Activated CD4-positive, alpha-beta T cell treated with anti-CD3 and anti-CD28 coated beads, Interleukin-2, amount 10 ng/mL, durations not matched to agents 7 days and 5 days (primary cell): ENCODE measurements at places on chromosomes 2 and 18.

- peaks cover 17% of the 10 kb centered on the region for H3K27me3 ChIP-seq
- H3K27ac ChIP-seq = no peak overlapping the region
- H3K36me3 ChIP-seq = peaks cover 11% of the 10 kb centered on the region
- H3K4me1 ChIP-seq = peaks cover 30% of the 10 kb centered on the region
- no peak overlapping the region for H3K4me3 ChIP-seq
Observed at GRCh38 chr18:35578481-35578880, 3.1 kb upstream of the GALNT1 start.

DNA sequence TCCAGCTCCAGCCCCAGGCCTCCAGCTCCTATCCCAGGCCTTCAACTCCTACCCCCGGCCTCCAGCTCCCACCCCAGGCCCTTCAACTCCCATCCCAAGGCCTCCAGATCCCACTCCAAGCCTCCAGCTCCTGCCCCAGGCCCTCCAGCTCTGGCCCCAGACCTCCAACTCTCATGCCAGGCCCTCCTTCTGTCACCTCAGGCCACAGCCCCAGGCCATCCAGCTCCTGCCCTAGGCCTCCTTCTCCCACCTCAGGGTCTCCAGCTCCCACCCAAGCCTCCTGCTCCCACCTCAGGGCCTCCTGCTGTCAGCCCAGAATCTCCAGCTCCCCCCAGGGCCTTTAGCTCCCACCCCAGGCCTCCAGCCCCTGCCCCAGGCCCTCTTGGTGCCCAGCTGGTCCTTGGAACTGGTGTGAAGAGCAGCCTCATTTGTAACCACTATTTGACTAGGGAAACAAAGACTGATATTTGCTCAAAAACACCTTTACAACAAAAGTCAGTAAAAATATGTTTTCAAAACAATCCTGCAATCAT, 67.8 kb upstream of the SALL3 start:
- DNase-seq = no peak
- H3K4me3 ChIP-seq = no peak overlapping the region
- H3K36me3 ChIP-seq = no peaks in the 10 kb centered on the region
- H3K27me3 ChIP-seq = no peaks in the 10 kb centered on the region
- H3K4me1 ChIP-seq = no peaks in the 10 kb centered on the region

DNA sequence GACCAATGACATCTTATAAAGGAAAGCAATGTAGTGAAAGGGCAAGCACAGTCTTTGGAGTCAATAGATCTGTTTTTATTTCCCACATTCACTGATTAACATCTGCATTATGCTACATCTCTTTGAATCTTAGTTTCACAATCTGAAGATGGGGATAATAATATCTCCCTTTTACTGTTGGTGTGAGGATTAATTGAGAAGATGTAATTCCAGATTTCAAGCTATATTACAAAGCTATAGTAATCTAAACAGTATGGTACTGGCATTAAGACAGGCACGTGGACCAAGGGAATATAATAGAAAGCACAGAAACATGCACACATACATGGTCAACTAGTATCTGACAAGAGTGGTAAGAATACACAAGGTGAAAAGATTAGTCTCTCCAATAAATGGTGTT, 45.3 kb downstream of the SLC4A5 start:
- no peak for DNase-seq
- no peaks in the 10 kb centered on the region for H3K27me3 ChIP-seq
- H3K4me1 ChIP-seq = no peaks in the 10 kb centered on the region
- no peaks in the 10 kb centered on the region for H3K36me3 ChIP-seq
- H3K27ac ChIP-seq = no peak overlapping the region

- H3K27me3 ChIP-seq = peaks cover 32% of the 10 kb centered on the region
- H3K36me3 ChIP-seq = no peaks in the 10 kb centered on the region
- DNase-seq = no peak
- H3K4me1 ChIP-seq = no peaks in the 10 kb centered on the region
- H3K27ac ChIP-seq = no peak overlapping the region
- H3K4me3 ChIP-seq = no peak overlapping the region
Observed at GRCh38 chr2:16012626-16013358, 72.4 kb downstream of the MYCN start.

GRCh38 chr2:106011380-106011779, 182.7 kb downstream of the UXS1 start:
- no peak overlapping the region for H3K27ac ChIP-seq
- no peak overlapping the region for H3K4me3 ChIP-seq
- H3K27me3 ChIP-seq = no peaks in the 10 kb centered on the region
- no peak for DNase-seq

DNA sequence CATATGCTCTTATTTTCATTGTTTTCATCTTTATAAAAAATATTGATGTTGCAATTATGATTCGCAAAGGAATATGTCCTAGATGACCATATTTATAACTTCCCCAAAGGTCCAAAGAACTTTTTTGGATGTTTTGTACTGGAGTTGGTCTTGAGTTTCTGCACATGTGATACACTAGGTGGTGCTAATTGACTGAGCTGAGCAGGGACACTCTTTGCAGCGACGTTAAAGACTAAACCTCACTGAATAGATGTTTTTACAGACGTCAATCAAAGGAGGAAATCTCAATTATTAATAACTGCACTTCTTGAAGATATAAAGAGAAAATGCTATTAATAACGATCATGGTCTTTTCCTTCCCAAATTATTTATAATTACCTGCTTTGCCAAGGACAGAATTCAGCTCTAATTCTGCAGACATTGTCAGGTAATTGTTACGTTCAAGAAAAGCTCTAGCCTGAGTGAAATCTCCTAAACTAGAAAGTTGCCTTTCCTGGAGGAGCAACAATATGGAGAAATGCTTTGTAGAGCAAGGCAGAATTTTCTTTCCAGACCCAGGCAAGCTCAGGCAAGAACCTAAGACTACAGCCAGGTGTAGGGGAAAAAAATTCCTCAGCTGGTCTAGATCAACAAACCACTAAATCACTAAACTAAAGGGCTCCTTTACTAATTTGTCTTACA, 119.3 kb upstream of the RBBP8 start:
- no peak overlapping the region for H3K4me3 ChIP-seq
- H3K36me3 ChIP-seq = no peaks in the 10 kb centered on the region
- DNase-seq = peak; percentile 24
- H3K4me1 ChIP-seq = no peaks in the 10 kb centered on the region
- peaks cover 34% of the 10 kb centered on the region for H3K27me3 ChIP-seq

GRCh38 chr2:5328826-5329225, 363.4 kb upstream of the SOX11 start:
- no peaks in the 10 kb centered on the region for H3K36me3 ChIP-seq
- H3K27ac ChIP-seq = no peak overlapping the region
- DNase-seq = no peak
- no peaks in the 10 kb centered on the region for H3K4me1 ChIP-seq

- H3K36me3 ChIP-seq = no peaks in the 10 kb centered on the region
- no peaks in the 10 kb centered on the region for H3K27me3 ChIP-seq
Observed at GRCh38 chr2:229610872-229611271, 103.5 kb downstream of the DNER start.

GRCh38 chr2:75199428-75200011, at the start of gene TACR1:
Gene TACR1, minus strand, starts transcription at chr2:75199520. Its CDS starts 586 bp downstream, at chr2:75198934.
- peak; percentile 61 for DNase-seq
- H3K4me3 ChIP-seq = no peak within 1 kb of the TSS
- peaks cover 72% of the 10 kb centered on the region for H3K27me3 ChIP-seq
- no peaks in the 10 kb centered on the region for H3K36me3 ChIP-seq
